ENCODE measurements at places on chromosomes 4 and X. TPM values are rescaled to one million over a fixed set of nuclear protein-coding genes. Genes with fewer than 3 reads are reported as not detected.

Gene CYLC1
- total RNA-seq = not detected

Gene VCX2
- not detected for total RNA-seq

Gene TRIM61
- total RNA-seq = not detected

DNA sequence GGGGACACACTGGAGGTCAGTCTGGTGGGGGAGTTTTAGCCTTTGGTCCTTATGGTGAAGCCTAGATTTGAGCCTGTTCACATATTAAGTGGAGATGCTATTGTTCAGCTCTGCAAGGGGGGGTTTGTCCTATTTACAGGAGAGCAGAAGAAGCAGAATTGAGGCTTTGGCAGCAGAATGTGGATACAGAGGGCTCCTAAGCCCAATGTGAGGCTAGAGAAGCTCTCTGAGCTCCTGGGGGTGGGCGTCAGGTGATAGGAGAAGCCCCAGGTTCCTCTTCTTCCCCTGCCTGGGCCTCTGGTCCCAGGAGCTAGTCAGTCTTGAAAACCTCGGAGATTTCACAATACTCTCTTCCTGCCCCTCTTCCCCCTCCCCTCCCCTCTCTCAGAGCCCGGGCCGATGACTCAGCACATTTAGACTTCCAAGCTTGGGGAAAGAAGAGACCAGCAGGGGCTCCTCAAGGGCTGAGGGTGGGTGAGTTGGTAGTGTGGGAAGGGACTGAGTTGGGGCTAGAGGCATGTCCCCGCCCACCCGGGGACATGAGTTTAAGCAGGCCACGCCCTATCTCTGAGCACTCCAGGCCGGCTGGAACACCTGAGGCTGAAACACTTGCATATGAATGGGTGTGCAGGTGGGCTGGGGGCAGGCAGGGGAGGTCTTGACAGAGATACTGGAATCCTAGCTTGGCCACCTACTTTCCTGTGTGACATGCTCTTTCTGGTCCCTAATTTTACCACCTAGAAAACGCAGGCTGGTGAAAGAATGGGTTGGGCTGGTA is 3.4 kb downstream of the TFE3 start:
- DNase-seq = peak; percentile 83

DNA sequence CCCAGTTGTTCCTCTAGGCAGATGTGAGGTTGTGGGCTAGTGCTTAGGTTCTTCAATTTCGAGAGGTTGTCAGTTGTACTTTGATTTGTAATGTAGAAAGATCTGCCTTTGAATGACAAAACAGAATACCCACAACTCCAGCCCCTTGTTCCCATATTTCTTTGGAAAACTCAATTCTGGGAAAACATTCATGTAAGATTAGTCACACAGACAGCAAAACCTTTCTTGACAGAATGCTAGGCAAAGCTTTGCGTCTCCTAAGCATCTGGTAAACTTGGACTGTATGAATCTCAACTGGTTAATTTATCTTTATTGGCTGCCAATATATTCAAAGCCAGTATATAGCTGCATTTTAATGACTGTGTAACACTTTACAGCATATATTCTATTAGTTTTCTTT is 34.9 kb downstream of the NOCT start:
- DNase-seq = no peak

- no peak for DNase-seq
These were observed 8.1 kb downstream of the ENPEP start for GRCh38 chr4:110484029-110484428.

DNA sequence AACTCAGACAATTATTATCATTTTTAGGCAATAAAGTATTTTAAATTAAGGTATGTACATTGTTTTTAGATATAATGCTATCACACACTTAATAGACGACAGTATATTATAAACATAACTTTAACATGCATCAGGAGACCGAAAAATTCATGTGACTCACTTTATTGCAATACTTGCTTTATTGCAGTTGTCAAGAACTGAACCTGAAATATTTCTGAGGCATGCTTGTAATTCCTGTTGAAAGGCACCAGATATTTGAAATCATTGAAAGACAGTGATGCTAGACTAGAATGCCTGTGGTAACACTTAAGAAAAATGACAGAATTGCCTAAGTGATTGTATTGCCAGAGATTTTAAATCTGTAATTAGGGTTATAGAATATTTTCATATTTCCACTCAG is 175.6 kb upstream of the MAGEB2 start:
- no peak for DNase-seq

DNA sequence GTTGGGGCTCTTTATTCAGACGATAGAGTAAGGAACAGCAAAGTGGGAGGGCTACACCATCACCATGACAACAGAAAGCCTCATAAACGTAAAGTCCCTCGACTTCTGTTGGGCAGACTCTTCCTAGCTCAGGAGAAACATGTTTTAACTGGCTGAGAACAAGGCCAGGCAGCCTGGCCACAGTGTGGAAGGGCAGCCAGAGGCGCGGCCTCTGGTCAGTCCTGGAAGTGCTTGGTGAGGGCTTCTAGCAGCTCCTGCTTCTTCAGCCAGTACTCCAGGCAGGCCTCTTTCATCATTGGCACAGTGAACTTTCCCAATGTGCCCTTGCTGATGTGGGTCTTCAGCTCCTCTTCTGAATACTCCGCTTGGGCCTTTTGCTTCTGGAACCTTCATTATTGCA is 690.9 kb downstream of the PCDH19 start:
- DNase-seq = no peak

DNA sequence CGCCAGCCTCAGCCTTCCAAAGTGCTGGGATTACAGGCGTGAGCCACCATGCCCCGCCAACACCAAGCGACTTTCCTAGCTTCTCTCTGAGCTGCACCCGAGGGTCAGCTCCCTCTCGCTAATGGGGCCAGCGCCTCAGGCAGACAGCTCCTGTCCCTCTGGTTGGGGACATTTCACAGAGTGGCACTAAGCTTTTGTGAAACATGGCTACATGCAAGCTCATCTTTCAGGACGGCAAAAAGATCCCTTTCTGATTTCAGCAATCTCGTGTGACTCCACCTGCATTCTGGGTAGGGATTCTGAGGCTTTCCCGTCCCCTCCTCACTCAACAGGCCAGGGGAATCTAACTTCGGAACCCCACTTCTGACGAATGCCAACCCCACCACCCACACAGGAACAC is 31.0 kb upstream of the C4orf50 start:
- DNase-seq = no peak

GRCh38 chr4:78207541-78207940 is 150.4 kb downstream of the FRAS1 start:
- no peak for DNase-seq

DNA sequence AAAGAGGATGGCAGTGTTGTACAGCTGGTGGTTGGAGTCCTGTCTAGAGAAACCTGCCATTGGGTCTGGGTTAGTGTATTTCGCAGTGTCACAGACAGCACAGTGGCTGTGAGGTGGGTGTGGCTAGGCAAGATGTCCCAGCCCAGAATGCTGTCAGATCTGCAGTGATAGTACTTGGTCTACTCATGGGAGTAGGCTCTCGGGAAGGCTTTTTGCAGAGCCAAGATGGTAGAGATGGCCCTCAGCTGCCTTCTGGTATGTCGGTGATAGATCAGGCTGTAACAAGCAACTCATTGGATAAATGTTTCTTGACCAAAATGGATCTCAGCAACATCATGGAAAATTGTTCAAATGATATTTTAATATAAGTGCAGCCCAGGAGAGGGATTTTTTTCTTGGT is 84.3 kb upstream of the WDR1 start:
- DNase-seq = no peak

DNA sequence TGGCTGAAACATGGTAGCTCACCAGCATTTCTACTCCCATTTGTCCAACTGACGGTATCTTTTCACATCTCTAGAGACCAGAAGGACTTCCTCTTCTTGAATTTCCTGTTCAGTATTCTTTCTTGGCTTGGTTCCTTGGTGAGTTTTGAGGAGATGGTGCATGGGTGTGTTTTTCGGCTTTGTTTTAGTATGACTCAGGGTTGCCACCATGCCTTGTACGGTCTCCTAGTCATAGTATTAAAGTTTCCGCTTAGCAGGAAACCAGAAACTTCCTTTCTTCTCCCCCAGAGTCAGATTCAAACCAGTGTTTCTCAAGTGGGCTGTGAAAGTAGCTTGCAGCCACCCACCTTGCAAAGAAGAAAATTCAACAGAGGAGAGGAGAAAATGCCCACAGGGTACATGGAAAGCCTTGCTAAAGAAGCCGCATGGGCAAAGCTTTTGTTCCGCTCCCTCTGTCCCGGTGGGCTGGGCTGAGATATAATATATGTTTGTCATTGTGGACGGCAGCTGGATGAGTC is 5.7 kb downstream of the CD99 start:
- no peak for DNase-seq

GRCh38 chr4:2276581-2277325 is 14.8 kb upstream of the MXD4 start:
- no peak for DNase-seq

- DNase-seq = no peak
These were observed 5.0 kb downstream of the P2RY10 start for GRCh38 chrX:78950009-78950835.

DNA sequence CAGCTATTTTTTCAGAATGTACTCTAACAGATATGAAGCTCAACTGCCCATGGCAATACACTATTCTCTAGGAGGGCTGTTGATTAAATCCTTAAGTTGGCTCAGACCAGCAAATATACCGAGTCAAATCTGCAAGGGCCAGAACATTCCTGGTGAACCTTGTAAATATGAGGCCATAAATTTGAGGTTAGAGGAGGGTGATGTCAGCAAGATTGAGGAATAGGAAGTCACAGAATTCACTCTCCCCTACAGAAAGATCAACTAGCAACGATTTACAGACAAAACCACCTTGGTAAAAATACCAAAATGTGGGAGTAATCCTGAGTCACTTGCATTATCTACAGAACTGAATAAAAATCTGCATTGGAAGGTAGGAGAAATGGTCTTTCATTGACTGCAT is 399.3 kb downstream of the GPM6A start:
- DNase-seq = no peak

- no peak for DNase-seq
These were observed 426.4 kb upstream of the RPS6KA3 start for GRCh38 chrX:20693078-20693477.

- no peak for DNase-seq
These were observed 149.3 kb downstream of the PALLD start for GRCh38 chr4:168646001-168646768.

DNA sequence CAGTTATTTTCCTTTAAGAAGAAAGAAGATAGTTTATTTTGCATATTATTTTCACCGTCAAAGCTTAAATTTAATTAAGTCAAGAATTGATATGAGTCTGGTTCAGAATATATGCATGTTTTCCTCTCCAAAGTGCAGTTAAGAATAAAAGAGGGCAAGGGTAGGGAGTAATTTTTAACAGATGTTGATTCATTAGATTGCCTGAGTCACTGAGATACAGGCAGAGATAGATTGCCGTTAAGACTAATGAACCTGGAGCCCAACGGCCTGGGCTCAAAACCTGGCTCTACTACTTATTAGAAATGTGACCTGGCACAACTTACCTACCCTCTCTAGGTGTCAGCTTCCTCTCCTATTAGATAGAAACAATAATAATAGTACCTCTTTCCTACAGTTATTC is 1037.4 kb upstream of the PABPC4L start:
- no peak for DNase-seq

DNA sequence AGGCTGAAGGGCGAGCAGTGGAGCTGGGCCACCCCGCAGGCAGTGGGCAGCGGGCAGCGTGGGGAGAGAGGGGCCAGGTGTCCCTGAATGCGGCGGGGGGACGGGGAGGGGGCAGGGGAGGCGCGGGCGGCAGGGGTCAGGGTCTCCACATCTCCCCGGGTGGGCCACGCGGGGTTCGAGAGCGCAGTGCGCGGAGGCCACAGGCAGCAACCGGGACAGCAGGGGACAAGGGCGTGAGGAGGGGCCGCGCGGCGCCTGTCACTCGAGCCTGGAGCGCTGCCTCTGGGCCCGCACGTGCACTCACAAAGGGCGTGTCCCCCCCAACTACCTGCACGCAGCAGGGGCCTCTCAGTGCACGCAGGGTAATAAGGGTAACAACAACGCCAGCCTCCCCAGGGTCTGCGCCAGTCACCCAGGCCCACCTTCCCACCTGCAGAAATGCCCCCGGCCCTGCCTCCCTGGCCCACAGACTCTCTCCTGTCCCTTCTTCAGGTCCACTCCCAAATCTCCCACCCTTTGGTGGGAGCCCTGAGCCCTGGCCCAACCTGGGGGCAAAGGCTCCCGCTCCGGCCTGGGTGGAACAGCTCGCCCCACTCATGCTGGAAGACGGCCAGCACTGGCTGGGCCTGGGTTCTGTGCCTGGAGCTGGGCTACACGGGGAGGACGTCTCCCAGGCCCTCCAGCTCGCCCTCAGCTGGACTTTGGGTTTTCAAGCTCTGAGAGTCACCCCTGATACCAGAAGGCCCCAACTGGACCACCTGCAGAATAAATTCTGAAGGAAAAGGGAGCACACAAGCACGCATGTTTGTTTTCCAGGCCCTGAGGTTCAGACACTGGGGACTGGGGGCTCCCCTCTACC is 53.2 kb downstream of the ZFYVE28 start:
- DNase-seq = no peak

DNA sequence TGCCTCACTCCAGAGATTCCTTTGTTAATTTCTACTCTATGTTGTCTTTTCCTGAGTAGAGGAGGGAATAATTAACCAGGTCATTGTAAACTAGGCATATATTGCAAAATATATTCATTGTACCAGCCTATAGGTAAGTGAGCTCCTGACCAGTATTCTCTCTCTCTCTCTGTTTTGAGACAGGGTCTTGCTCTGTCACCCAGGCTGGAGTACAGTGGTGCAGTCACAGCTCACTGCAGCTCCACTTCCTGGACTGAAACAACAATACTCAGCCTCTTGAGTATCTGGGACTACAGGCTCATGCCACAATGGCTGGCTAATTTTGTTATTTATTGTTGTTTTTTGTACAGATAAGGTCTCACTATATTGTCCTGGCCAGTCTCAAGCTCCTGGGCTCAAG is 198.3 kb downstream of the ARAP2 start:
- no peak for DNase-seq
